ENCODE measurements at places on chromosomes 7 and 10. TPM values are rescaled to one million over a fixed set of nuclear protein-coding genes. Genes with fewer than 3 reads are reported as not detected.

DNA sequence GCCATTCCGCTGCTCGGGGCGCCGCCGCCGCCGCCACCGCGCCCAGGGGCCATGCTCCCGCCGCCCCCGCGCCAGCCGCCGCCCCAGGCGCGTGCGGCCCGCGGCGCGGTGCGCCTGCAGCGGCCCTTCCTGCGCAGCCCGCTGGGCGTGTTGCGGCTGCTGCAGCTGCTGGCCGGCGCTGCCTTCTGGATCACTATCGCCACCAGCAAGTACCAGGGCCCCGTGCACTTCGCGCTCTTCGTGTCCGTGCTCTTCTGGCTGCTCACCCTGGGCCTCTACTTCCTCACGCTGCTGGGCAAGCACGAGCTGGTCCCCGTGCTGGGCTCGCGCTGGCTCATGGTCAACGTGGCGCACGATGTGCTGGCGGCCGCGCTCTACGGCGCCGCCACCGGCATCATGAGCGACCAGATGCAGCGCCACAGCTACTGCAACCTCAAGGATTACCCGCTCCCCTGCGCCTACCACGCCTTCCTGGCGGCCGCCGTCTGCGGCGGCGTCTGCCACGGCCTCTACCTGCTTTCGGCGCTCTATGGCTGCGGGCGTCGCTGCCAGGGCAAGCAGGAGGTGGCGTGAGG, 383 bp downstream of the MARVELD1 start:
- peak; percentile 76 for DNase-seq

- DNase-seq = no peak
These were observed 37.7 kb upstream of the KCNMA1 start for GRCh38 chr10:77675347-77675746.

GRCh38 chr7:54831046-54831643, 72.1 kb upstream of the SEC61G start:
- DNase-seq = no peak

DNA sequence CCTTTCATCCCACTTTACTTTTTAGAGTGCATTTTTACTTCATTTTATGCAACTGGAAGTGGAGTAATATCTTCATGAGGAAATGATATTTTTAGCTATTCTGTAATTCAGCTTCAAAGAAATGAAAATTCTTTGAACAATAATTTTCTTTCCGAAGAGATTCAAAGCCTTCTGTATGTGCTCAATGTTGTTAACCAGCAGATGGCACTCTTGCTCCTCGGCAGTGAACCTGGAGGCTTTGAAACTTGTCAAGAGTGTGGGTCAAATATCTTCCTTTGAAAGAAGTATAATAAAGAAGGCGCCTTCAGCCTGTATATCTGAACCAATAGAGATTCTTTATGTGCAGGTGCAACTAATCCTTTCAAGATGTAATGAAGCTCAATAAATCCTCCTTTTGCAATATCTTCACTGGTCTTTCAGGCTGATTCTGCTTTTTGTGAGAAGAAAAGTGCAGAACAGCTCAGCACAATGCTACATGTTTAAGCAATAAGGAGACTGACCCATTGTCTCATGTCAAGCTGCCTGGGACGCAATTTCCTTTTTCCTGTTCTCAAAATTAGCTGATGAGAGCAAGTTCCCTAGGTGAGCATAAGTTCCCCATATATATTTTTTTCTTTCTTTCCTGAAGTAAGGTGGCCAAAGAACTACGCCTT, 258.4 kb downstream of the SEMA3A start:
- peak; percentile 47 for DNase-seq

GRCh38 chr10:80460399-80461207, 6.5 kb downstream of the TSPAN14 start:
- no peak for DNase-seq

DNA sequence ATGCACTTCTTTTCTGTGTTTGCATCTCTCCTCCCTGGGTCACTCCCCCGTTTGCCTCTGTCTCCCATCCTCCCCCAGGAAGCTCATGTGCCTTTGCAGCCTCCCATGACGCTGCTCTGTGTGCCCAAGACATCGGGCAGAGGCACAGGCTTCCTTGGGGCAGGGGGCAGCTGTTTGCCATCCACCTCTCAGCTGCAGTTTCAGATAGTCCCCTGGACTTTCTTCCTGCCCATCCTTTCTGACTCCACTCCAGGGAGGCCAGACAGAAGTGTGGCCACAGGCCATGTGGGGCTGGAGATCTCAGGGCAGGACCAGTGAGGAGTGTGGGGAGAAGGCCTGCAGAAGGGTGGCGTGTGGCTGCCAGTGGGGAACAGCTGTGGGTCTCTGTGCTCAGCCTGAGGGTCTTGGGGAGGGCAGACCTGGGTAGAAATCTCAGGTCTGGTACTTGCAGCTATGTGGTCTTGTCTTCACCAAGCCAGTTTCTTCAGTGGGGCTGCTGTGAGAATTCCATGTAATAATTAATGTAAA, 10.6 kb upstream of the SAMD8 start:
- no peak for DNase-seq

The GTF2IRD1 gene
- total RNA-seq = 50.0 TPM

The SPDYE5 gene
- total RNA-seq = not detected

The DGKB gene
- total RNA-seq = 1.9 TPM

The MYO3A gene
- not detected for total RNA-seq

Measured in left cardiac atrium (tissue), 4 donors.